Neural progenitor cell (in vitro differentiated cells): ENCODE measurements at places on chromosomes 2 and 18.

GRCh38 chr18:5106730-5107129 is 90.3 kb downstream of the AKAIN1 start:
- peak; percentile 12 for DNase-seq

GRCh38 chr2:138157372-138157771 is 193.1 kb downstream of the HNMT start:
- DNase-seq = no peak

- no peak for DNase-seq
These were observed 76.9 kb upstream of the YWHAQ start for GRCh38 chr2:9707611-9708160.

DNA sequence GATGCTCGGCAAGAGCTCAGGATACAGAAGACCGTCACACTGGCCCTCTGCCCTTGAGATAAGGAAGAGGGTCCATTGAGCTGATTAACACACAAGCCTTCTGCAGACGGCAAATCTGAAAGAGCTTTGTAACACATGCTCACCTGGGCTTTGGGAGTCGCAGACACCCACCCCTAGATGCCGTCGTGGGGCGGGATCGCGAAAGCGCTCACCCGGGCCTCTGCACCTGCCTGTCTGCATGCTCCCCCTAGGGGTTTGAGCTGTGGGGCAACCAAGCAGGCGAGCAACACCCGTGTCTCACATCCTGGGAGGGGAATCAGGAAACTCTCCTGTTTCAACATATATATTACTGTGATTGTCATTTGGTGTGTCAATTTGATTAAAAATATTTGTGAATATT is 99.8 kb upstream of the KCNH7 start:
- DNase-seq = no peak

- DNase-seq = no peak
These were observed 49.7 kb upstream of the SIGLEC15 start for GRCh38 chr18:45775743-45776142.

DNA sequence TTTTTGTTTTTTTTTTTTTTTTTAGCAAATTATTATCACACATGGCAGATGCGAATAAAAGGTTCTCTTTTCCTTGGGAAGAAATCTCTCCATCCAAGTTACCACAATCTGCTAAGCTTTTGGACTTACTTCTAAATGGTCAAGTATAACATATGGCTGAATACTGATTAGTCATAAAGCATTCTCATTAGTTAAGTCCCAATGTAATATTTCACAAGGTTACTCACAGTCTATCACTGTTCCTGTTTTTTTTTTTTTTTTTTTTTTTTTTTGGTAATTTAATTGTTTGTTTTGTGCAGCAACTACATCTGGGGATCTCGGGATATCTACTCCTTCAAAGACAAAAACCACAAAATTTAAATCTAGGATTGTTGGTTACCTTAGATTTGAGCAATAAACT is 771.7 kb downstream of the CPS1 start:
- DNase-seq = no peak

- no peak for DNase-seq
These were observed 179.9 kb upstream of the HS6ST1 start for GRCh38 chr2:128498589-128498988.

GRCh38 chr2:24337890-24338289 is 22.4 kb downstream of the ITSN2 start:
- DNase-seq = no peak

DNA sequence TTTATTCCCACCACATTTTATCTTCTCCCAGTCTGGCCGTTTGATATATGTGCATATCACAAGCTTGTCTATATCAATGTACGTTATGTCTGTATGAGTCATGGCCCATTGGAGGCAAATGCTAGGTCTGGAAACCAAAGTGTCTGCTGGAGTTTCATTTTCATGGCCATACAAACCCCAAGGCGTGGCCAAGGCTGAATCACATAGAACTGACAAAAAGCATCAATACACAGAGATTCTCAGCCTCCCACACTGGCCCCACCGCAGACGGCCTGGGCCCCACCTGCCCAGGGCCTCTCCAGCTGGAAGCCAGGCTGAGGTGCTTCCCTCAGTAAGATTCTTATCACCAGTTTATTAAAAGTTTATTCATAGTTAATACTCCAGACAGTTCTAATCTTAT is 40.5 kb upstream of the SALL3 start:
- DNase-seq = no peak

- no peak for DNase-seq
These were observed 130.6 kb upstream of the DNAJC10 start for GRCh38 chr2:182585430-182585829.

DNA sequence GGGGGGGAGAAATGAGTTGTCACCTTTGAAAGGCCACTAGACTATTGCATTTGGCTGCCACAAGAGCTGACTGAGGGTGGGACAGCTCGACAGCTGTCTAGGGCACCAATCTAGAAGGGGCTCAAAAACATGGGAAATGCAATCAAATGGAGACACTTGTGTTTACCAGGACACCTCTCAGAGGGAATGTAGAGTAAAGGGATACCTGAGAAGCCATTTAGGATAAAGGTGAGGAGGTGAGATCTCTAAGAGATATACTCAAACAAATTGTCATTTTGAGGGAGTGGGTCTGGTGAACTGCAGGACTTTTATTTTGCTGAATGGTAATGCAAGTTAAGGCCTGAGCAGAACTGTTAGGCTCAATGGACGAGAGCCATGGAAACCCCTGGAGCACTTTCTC is 159.8 kb downstream of the DDX1 start:
- no peak for DNase-seq
